LHCN-M2 (cell line): ENCODE measurements at places on chromosomes 2 and 18.
A peak's percentile ranks its signal among the peaks of the same experiment; 100 is the strongest.

- no peak for DNase-seq
Observed at GRCh38 chr2:20900052-20900636, 77.2 kb upstream of the LDAH start.

GRCh38 chr2:17475286-17475685 is 43.0 kb downstream of the RAD51AP2 start:
- no peak for DNase-seq

DNA sequence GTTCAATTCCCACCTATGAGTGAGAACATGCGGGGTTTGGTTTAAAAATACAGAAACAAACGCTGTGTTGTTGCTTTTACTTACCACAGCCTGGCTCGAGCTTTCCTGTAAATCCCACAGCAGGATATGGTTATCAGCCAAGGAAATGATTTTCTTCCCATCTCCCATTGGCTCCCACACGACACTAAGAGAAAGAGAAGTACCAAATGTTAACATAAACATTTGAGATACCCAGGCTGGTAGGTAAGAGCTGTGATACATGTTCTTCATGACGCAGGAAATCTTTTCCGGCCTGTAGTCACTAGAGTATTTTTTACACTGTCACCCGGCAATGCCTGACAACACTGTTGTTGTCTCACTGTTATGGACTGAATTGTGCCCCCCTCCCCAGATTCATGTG is 163.6 kb downstream of the EIPR1 start:
- DNase-seq, result no peak

- DNase-seq, result peak; percentile 65
Observed at GRCh38 chr18:56711708-56712445, 60.7 kb downstream of the WDR7 start.

GRCh38 chr2:231037731-231038482 is 584 bp downstream of the C2orf72 start:
- no peak for DNase-seq
